ENCODE measurements at places on chromosomes 4 and X.

GRCh38 chr4:183394166-183394951, 50.1 kb upstream of the CDKN2AIP start:
- no peak for DNase-seq

DNA sequence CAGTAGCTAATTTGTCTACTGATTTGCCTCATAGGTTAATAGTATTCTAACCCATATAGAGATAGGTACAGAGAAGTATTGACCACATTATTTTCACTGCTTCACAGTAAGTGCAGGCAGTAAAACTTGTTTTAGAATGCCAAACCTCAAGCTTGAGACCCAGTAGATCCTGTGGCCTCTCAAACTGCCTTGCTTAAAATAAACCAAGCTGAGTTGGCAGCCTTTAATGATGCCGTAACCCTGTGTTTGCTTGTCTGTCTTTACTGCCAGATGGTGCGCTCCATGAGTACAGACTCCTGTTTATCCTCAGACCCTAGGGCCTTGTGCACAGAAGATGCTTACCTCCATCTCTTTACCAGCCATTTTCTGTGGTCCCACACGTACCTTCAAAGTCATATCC, 50.8 kb downstream of the ANXA3 start:
- no peak for DNase-seq

DNA sequence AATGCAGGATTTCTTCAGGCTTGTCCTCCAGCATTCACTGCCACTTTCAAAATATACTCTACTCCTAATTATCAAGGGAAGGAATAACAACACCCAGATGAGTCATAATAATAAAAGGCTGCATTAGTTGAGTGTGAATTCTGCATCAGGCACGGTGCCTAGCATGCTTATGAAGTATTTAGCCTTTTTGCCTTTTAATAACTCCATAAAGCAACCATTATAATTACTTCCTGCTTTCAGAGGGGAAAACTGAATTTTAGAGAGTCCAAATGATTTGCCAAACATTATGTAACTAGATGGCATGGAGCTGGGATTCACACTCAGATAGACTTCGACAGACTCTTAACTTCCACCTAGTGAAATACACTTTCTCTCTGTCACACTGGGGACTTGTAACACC, 2365.5 kb downstream of the PCDH7 start:
- DNase-seq: no peak

DNA sequence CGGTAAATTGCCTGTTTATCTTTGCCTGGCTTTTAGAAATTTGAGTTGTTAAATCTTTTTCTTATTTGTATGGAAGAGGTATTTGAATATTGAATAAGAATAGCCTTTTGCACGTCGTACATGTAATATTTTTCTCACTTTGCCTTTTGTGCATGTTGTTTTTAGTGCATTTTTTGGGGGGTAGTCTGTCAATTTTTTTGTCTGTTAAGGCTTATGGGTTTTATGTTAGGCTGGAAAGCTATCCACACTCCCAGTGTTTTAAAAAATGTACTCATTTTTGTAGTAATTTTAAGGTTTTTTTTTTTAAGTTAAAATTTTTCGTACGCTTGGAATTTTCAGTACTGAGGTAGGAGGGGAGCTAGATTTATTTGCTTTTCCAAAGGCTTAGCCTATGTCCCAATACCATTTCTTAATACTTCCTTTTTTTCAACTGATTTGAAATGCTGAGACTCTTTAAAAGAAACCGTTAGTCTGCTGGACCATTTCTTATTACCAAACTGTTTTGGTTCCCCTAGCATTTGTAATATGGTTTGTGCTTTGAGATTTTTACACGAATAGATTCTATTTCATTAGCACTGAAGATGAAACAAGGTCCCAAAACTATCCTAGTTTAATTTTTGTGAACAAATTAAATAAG, 1.3 kb downstream of the HERC5 start:
- DNase-seq: no peak

DNA sequence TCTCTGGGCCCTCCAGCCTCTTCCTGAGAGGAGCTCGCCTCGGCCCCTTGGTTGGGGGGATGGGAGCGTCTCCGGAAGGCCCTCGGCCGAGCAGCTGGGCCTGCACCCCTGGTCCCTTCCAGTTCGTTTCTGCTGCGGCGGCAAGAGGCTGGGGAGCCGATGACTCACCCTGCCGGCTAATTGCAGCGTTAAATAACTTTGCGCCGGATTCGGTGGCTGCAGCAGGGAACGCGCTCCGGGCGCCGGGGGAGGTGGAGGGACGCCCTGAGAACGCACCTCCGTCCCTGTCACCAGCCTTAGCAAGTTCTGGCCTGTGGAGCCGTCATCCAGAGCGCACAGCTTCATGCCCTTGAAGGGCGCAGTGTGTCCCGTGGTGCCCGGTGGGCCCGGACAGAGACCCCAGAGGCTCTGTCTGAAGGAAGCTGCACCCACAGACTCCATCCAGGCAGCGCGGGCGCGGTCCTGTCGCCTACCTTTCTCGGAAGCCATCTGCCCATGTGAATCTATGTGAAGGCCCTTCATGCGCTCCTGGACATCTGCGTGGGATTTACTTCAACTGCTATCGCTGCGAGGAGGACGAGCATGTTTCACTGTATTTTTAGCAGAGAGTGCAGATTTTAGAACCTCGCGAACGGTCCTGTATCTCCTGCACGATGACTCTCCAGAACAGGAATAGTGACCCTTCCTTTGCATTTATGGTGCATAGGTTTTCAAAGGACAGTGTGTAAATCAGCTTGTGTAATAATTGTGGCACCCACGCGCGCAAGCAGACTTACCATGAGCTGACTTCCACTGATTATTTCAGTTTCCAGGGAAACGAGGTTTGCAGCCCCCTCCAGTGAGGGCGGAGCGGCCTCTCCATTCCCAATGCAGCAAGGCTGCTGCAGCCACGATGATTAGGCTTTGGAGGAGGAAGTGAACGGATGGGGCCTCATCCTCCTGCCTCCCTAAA, 1.7 kb upstream of the TMEM271 start:
- no peak for DNase-seq

GRCh38 chr4:77854431-77855111, 8.1 kb upstream of the MRPL1 start:
- no peak for DNase-seq

DNA sequence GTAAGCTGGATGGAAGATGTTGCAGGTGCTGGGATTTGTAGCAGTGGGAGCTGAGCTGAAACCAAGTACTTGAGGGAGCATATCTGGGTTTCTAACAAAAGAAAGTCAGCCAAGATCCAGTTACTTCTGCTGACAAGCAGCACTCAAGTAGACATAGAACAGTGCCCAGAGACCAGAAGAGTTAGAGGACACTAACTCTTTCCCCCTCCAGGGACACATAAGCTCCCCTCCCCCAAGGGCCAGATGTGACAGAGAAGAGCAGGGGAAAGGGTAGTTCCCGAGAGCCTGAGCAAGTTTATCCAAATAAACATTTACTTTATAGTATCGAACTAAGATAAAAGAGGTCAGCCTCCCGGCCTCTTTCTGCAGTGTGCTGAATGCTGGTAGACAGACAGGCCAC, 12.2 kb downstream of the TRPC3 start:
- DNase-seq: no peak

DNA sequence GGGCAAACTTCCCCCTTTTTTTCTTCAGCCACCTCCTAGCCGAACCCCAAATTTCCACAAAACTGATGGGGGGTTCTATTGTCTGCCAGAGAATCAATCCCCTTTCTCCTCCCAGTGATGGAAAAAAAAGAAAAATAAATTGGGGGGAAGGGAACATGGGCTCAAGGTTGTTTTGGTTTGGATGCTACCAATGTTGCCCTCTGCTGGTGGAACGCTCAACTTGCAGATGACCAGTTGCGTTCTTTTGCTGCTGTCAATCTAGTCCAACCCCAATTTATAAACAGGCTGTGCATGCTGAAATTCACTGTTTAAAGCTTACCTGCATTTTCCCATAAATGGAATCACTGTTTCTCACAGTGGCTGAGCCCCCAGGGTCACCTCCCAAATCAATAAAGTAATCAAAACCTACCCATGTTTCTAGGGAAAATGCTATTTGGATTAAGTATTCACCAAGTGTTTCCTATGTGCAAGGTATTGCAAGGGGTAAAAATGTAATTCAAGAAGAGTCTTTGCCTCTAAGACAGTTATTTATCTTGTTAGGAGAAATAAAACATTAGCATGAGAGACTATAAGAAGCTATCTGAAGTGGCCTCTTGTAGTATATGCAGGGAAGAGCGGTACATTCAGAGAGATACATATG, 116.7 kb upstream of the TMEM164 start:
- DNase-seq: no peak

GRCh38 chrX:132848296-132848970, 110.0 kb downstream of the HS6ST2 start:
- DNase-seq: no peak

All from stimulated activated CD8-positive, alpha-beta memory T cell treated with anti-CD3 and anti-CD28 coated beads, Interleukin-4, amount 100 ng/mL, for 1 hour (primary cell).